Aorta (tissue), 5 donors: ENCODE measurements at places on chromosomes 13 and 19.

DNA sequence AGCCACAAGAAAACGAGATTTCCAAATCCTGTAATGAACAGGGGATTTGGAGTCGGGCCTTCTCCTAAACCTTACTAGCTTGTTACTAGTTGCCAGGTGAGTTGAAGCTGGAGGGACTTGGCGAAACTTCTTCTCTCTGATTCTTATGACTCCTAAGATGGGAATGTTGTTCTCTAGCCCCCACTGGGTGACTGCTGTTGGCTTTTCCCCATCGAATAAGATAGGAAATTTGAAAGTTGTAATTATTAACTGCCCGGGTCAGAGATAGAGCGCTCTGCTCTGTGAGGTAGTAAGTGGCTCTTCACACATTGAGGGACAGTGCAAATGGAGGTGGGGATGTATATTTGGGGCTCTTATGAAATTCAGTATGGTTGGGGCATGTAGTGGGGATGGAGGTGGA is 111.2 kb upstream of the MBNL2 start:
- DNase-seq, result no peak

- no peak for DNase-seq
Measured at GRCh38 chr19:11444059-11444458, 8.6 kb downstream of the PRKCSH start.

DNA sequence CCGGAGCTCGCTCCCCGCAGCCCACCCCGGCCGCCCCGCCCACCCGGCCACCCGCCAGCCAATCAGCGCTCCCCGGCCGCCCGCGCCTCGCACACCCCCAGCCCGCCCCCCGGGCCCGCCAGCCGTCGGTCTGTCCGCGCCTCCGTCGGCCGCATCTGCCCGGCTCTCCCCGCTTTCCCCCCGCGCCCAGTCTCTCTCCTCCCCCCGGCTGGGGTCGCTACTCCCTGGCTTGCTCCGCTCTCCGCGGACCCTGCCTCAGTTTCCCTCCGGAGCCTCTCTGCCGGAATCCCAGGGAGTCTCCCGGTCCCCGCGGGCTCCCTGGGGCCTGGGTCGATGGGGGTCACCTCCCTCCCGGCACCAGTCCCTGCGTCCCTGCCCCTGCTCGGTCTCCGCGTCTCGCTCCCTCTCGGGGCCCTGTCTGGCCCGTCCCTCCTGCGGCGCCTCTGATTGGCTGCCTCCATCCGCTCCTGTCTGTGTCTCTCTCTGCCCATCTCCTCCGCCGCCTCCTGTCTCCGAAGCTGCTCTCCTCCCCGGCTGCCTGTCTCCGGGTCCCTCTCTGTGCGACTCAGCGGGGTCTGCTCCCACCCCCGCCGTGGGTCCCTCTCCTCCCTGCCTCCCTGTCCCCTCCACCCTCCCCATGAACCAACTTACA is 484 bp downstream of the IL11 start:
- peak; percentile 47 for DNase-seq

DNA sequence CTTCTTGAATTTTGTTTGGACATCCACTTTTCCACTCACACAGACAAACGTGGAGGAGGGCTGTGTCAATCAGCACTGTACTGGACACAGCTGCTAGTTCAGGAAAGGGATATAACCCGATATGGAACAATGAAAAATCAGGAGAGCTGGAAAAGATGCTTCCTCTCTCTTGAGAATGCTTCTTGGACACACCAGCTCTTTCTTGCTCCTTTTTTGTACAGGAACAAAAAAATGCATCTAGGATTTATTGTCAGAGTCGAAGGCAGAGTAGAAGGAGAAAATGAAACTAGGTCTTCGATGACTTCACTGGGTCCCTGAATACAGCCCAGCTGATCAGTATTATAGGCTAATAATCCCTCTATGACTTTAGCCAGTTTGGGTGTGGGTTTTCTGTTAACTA is 62.2 kb downstream of the PEG3 start:
- no peak for DNase-seq

DNA sequence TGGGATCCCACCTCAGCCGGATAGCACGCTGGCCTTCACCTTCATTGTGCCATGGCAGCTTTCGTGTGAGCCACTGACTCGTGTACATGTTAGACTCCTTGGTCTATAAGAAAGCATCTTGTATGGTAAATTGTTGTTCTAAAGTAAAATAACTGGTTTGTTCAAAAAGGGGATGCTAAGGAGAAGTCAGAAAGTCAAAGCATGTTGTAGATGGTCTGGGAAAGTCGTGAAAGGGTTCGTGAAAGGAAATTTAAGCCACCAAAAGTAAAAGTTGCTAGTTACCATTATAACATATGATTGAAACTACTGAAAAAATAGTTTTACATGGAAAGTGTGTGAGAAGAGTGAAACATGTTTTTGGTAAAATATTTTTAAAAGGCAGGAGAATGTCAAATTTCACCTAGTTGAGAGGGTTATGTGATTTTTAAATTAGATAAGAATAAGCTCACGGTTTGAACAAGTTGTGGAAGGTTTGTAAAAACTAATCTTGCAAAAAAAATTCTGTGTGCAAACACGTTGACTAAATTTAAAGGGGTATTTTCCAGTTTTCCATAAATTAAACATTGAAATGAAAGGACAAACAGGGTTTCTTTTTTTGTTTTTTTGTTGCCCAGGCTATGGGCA is 23.4 kb downstream of the DPRX start:
- DNase-seq, result no peak

DNA sequence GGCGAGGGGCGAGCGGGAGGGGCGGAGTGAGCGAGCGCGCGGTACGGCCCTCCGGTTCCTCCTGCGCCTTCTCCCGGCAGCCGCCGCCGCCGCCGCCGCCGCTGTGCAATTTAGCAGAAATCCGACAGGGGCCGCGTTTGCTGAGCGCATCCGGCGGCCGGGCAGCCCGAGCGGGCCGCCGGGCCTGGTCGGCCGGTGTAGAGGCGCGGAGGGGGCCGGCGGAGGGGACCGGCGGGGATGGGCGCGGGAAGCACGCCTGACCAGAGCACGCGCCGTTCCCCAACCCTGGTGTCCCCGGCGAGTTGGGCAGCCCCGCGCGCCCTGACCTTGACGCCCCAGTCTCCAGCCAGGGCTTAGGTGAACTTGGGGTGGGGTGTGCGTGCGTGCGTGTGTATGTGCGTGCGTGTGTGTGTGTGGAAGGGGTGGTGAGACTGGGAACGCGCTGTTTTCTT is 144.5 kb upstream of the ZNF536 start:
- no peak for DNase-seq

DNA sequence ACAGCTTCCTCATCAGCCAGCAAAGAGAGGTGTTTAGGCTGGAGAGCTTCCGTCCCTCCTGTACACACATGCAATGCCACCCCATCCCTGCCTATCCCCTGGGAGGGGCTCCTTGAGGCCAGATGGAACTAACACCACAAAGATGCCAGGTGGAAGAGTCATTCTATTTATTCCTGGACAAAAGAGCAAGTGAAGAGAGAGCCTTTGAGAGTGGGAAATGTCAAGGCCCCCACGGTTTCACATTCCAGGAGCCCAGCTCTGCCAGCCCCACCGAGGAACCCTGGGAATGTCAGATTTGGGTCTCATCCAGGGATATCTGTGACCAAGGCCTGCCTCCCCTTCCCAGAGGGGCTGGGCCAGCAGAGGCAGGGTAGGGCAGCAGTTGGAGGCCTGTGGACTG is 30.8 kb upstream of the IGFL1 start:
- DNase-seq, result peak; percentile 58

- no peak for DNase-seq
Measured at GRCh38 chr13:74966814-74967424, 515.0 kb downstream of the TBC1D4 start.

DNA sequence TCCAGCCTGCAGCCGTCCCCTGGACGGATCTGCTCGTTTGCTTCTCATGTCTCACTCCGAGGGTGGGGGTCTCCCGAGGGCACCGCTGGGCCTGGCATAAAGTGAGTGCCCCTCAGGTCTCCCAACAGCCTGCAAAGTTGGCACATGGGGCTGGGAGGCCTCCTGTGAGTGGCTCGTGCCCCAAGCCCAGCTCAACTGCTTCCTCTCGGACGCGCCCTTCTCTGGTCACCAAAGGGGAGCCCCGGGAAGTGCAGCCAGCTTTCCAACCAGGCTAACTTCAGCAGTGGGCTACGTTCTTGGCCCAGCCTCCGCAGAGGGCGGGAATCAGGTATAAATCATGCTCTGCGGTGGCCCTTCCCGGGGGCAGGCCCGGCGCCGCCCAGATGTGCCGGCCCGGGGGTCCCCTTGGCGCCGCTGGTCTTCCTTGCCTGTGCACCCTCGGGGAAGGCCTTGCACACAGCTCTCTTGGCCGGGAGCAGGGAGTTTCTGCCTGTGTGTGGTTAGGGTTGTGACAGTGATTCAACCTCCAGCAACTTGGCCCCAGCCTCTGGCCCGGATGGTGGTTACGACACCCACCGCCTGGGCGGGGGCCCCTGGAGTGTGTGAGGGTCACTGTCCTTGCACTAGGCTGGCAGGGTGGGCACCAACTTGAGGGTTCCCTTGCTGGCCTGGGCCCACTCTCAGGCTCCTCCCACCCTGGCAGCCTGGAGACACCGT is 20.7 kb downstream of the CEBPG start:
- DNase-seq, result peak; percentile 88

DNA sequence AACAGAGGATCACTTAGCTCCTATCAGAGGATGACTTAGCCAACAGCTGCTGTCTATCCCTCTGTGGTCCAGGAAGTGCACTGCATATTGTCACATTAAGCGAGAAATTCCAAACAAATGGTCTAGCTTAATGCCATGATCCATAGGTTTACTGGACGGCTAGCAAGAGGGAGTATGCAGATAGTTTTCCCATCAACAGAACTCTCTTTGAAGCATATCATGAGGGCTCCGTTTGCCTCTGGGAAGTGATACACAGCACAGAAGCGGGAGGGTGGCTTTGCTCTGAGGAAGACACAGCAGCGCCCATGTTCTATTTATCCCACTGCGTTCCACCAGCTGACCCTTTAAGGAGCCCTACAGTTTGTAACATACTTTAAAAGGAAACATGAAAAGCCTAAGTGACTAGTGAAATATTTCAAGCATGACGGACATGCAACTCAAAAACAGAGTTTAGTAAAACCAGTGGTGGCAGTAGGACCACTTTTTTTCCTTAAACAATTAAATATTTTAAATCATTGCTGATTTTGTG is 52.7 kb downstream of the COL4A1 start:
- no peak for DNase-seq

GRCh38 chr13:69579351-69579750 is 528.3 kb upstream of the ATXN8OS start:
- DNase-seq, result no peak

GRCh38 chr13:28470296-28470695 is 24.6 kb downstream of the FLT1 start:
- no peak for DNase-seq

DNA sequence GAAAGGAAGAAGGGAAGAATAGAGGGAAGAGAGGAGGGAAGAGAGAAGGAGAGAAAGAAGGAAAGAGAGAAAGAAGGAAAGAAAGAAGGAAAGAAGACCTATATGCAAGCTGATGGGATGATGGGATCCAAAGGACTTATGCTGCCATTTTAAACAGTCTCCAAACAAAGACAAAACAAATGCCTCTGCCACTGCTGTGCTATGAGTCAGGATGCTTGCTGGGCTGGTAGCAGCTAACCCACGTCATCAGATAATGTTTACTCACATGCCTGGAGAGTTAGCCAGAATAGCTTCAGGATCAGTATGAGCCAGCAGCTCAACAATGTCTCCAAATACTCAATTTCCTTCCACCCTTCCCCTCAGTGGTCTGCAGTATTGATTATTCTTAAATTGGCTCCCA is 12.0 kb upstream of the ZNF274 start:
- DNase-seq, result no peak

GRCh38 chr13:48531416-48532255 is 1.2 kb downstream of the RCBTB2 start:
- DNase-seq, result no peak

DNA sequence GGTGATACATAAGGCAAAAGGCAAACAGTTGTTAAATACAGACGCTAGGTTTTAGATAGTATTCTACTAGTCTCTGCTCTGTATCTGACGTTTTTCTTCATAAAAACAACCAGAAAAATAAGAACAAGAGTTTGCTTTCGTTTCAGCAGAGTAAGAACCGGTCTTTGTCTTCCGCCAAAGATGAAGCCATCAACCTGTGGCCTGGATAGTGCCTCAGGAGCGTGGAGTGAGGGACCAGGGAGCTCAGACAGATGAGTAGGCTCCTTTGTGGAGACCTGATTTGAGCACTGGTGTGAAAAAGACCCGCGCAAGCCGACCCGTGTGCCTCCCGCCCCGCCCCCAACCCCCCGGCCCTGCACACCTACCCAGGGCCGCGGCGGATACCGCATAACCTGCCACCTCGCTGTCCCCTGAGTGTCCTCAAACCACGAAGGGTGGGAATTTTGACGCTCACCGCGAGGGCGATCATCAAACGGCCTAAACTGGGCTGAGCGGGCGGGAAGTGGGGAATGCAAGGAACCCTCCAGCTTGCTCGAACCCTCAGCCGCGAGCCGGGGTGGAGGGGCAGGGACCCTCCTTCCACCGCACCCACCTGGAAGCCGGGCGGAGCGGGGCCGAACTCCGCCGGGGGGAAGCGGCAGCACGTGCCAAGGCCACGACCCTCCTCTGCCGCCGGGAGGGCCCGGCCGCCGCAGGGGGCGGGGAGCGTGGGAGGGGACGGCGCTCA is 866 bp upstream of the LMO7 start:
- peak; percentile 50 for DNase-seq

DNA sequence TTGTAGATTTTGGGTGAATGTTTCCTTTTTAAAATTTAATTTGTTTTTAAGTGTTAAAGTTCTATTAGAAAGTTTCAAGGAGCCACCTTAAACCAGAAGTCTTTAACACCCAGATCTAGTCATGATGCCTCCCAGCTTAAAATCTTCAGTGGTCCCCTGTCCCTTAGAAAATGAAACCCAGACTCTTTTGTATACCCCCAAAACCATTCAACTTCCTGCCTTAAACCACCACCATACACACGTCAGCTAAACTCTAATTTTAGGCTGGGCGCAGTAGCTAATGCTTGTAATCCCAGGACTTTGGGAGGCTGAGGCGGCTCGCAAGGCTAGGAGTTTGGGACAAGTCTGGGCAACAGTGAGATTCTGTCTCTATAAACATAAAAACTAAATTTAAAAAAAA is 37.9 kb downstream of the N4BP2L1 start:
- DNase-seq, result no peak

DNA sequence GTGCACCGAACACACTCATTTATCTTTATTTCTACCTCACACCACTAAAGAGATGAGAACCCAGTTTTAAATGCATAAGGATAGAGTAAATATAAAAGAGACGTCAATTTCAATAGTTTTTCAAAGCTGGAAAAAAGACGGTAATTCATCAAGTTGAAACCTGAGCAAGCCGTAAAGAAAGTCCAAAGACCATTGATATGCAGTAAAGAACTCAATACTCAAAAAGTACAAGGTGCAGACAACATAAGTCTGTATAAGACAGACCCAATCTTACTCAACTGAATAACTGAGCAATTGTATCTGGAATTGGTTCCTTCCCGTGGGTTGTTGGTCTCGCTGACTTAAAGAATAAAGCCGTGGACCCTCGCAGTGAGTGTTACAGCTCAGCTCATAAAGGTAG is 82.1 kb downstream of the SERP2 start:
- no peak for DNase-seq

- peak; percentile 62 for DNase-seq
Measured at GRCh38 chr13:30712536-30713532, 22.5 kb upstream of the ALOX5AP start.

GRCh38 chr19:33304371-33304759 is 2.0 kb upstream of the CEBPA start:
- DNase-seq, result no peak
